ENCODE measurements at places on chromosomes 1 and 21.

- DNase-seq, result no peak
These were observed 526.2 kb downstream of the MRPL39 start for GRCh38 chr21:25081096-25081495.

- DNase-seq, result no peak
These were observed 32.6 kb downstream of the SLC44A3 start for GRCh38 chr1:94852788-94853187.

GRCh38 chr1:26833432-26834405 lies 7.2 kb downstream of the ZDHHC18 start:
- DNase-seq, result no peak

- no peak for DNase-seq
These were observed 15.8 kb downstream of the ADGRB2 start for GRCh38 chr1:31748365-31748764.

- no peak for DNase-seq
These were observed 114.9 kb downstream of the SIK1 start for GRCh38 chr21:43312011-43312410.

- no peak for DNase-seq
These were observed 56.4 kb downstream of the SLC45A1 start for GRCh38 chr1:8374356-8374755.

- DNase-seq, result no peak
These were observed 803 bp upstream of the FLAD1 start for GRCh38 chr1:154982341-154982740.

Measured in erythroblast (primary cell).